ENCODE measurements at places on chromosomes 11 and 22. TPM values are rescaled to one million over a fixed set of nuclear protein-coding genes. Genes with fewer than 3 reads are reported as not detected.

MMP8 gene
- total RNA-seq, result not detected

CD6 gene
- total RNA-seq, result 793 TPM

IGSF22 gene
- total RNA-seq, result 4.1 TPM

ZP1 gene
- not detected for total RNA-seq

RFPL1 gene
- total RNA-seq, result not detected

DNA sequence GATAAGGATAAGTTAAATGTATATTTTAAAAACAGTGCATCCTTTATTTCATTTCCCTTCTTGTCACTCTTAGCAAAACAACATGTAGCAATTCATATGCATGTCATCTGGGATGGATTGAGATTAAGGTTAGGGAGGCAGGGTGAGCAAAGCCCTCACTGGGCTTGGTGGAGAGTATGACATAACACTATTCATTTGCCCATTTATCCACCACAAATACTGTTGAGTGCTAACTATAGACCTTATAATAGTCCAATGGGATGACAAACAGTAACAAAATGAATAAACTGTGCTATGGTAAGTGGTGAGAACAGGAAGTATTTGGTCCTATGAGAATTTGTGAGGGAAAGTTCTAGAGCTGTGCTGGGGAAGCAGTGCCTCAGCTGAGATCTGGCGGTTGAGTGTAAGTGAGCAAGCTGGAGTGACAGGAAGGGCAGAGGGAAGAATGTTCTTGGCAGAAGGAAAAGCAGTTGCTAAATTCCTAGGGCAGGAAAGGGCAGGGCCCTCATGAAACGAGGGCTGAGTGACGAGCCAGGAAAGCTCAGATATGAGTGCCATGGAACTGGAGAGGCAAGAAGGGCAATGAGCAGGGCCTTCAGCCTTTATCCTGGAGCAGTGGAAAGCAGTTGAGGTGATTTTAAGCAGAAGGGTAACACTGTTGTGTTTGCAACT, 6.7 kb downstream of the HSD17B12 start:
- no peak for DNase-seq

DNA sequence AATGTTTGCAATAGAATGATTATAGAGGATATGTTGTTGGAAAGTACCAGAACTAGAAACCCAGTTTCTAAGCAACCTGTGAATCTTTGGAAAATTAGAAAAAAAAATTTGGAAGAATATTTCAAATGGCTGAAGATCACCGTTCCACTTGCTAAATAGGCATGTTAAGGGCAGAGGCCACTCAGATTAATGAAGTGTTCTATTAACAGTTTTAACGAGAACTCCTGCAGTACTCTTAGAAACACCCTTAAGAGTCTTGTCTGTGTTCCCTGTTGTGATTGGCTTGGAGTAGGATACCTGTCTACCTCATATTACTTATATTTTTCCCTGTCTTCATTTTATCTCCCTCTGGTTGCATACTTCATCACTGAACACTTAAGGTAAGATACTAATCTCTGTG, 4.6 kb downstream of the C11orf54 start:
- no peak for DNase-seq

DNA sequence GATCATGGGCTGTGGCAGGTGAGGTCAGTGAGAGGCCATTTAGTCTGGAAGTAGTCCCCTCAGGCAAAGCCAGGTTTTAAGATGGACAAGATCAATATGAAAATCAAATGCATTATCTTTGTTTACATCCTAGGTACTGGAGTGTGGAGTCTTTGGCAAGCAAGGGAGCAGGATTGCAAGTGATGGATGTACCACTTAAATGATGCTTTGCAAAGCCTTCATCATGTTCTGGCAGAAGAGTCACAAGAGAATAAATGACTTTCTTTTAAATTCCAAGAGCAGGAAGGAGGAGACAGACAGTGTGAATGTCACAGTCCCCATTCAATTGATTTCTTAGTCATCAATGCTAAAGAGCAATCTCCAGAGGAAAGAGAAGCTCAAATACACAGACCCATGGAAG, 908.3 kb downstream of the FAM181B start:
- no peak for DNase-seq

GRCh38 chr11:1639102-1639620, 9.6 kb downstream of the KRTAP5-5 start:
- DNase-seq, result no peak

All from CD8-positive, alpha-beta T cell (primary cell).